ENCODE measurements at places on chromosomes 7 and 10. TPM values are rescaled to one million over a fixed set of nuclear protein-coding genes. Genes with fewer than 3 reads are reported as not detected.

The PLEKHS1 gene
- not detected for total RNA-seq

The TMEM176A gene
- total RNA-seq, result 18.9 TPM

The ABCA13 gene
- total RNA-seq, result 0.71 TPM

The PAX4 gene
- total RNA-seq, result not detected

The CDH23 gene
- total RNA-seq, result 0.04 TPM

The CAMK1D gene
- 3.4 TPM for total RNA-seq

The GPR26 gene
- 0.55 TPM for total RNA-seq

The METTL27 gene
- total RNA-seq, result 1.5 TPM

The HHEX gene
- total RNA-seq, result 1.6 TPM

The MINDY4 gene
- total RNA-seq, result 5.3 TPM

The ADIRF gene
- total RNA-seq, result 0.41 TPM

The BMPR1A gene
- total RNA-seq, result 38.1 TPM

The RGS10 gene
- total RNA-seq, result 35.1 TPM

The MUC3A gene
- total RNA-seq, result 0.34 TPM

The ZNF503 gene
- total RNA-seq, result 16.8 TPM

The RAMP3 gene
- not detected for total RNA-seq

The ZNF316 gene
- total RNA-seq, result 26.2 TPM

The SLC13A1 gene
- total RNA-seq, result not detected

The GNA12 gene
- 40.7 TPM for total RNA-seq

The VAX1 gene
- not detected for total RNA-seq

The EBF3 gene
- not detected for total RNA-seq

The PNLIPRP1 gene
- not detected for total RNA-seq

The ZCWPW1 gene
- 1.8 TPM for total RNA-seq

The EPHA1 gene
- 27.5 TPM for total RNA-seq

The HOXA7 gene
- total RNA-seq, result 28.8 TPM

The ERVW-1 gene
- not detected for total RNA-seq

The AOAH gene
- total RNA-seq, result 4.4 TPM

The EPO gene
- not detected for total RNA-seq

The CCL24 gene
- not detected for total RNA-seq

The ZNF853 gene
- 25.7 TPM for total RNA-seq

The CDK13 gene
- 49.4 TPM for total RNA-seq

The FEZF1 gene
- total RNA-seq, result not detected

The ZNF789 gene
- total RNA-seq, result 5.2 TPM

The FRAT2 gene
- 10.7 TPM for total RNA-seq

The FGL2 gene
- 0.13 TPM for total RNA-seq

The UCN3 gene
- not detected for total RNA-seq

The PRSS1 gene
- 1.5 TPM for total RNA-seq
